Stimulated activated CD8-positive, alpha-beta memory T cell treated with anti-CD3 and anti-CD28 coated beads, Interleukin-15, amount 100 ng/mL, for 24 hours (primary cell): ENCODE measurements at places on chromosomes 7 and 10.
A peak's percentile ranks its signal among the peaks of the same experiment; 100 is the strongest.

DNA sequence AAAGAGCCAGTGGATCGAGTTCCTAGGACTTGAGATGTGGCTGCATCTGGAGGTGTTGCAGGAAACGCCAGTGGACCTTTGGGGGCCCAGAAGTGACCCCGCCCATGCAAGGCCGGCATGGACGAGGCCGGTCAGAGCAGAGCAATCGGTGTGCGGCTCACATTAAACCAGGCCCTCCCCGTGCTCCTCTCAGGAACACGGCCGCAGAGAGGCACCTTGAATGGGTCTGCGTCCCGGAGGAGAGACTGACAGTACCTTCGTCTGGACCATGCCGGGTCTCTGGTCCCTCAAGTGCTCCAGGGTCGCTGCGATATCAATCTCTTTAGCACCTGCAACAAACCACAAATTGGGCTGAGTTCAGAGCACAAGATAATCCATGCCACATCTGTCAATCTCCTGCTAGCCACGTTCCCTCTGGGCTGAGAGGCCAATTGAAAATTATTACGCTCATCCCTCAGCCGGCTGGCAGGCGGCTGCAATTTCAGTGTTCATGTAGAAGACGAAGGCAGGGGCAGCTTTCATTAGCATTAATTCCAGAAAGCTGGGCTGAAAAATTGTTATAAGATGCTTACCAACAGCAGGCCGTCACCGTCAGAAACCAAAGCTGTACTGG, 212.0 kb downstream of the DNAJB6 start:
- no peak for DNase-seq

DNA sequence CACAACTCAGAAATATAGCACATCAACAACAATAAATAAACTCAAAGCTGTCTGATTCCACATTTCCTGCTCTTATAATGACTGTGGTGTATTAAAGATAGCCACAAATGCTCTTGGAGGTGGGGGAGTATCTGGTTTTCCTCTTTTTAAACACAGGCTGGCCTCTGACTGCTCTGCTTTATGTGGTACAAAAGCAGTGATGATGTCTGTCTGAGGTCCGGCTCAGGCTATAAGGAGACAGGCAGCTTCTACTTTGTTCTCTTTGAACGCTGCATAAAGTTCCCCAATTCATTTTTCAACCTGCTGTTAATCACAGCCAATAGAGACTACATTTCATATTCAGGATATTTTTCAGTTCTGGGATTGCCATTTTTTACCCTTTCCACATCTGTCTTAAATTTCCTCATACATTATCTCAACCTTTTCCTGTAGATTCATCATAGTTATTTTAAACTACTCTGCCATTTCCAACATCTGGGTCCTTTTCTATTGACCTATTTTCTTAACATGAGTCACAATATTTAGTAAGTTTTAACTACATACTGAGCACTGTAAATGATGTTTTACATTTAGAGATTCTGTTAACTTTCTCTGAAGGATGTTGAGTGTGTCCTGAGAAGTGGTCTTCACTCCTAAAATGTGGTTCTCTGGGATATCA, 64.9 kb downstream of the CRPPA start:
- DNase-seq = no peak

- peak; percentile 46 for DNase-seq
Measured at GRCh38 chr10:31133792-31134310, 102.2 kb upstream of the ZNF438 start.

DNA sequence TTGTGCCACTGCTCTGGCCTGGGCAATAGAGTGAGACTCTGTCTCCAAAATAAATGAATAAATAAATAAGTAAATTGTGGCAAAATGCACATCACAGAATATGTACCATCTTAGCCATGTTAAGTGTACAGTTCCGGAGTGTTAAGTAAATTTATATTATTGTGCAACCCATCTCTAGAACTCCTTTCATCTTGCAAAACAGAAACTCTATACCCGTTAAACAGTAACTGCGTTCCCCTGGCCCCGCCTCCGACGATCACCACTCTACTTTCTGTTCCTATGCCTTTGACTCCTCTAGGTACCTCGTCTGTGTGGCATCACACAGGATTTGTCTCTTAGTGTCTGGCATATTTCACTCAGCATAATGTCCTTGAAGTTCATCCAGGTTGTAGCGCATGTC, 356.4 kb upstream of the FOXK1 start:
- DNase-seq = no peak

DNA sequence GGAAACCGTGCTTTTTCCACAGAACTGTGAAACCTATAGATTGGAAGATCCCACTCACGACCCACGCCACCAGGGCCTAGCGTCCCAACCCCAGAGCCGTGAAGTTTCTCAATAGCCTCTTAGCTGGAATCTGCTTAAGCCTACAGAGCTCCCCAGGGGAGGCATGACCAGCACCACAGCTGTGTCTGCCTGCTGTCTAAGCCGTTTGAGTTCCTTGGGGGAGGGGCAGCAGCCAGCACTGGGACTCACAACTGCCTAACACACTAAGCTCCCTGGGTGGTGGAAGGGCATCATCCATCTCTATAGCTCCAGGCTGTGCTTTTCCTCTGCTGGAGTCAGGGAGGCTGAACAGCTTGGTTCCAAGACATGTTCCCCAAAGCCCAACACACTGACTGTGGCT, 26.0 kb upstream of the TMEM140 start:
- no peak for DNase-seq

GRCh38 chr7:2190531-2190930, 42.2 kb downstream of the MAD1L1 start:
- DNase-seq = no peak

DNA sequence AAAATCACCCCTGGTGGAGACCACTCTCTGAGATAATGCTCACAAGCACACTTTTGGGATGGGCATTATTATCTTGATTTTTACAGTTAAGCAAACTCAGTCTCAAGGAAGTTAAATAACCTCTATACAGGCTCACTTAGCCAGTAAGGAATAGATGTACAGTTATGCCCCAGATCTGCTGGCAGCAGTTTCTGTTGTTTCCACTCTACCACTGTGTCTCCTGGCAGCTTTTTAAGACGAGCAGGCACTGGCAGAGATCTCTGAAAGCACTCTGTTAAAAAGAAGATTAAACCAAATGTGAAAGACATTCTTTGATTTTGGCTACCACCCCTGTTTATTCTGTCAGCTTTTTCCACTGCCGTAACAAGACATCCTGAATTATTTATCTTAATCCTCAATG, 73.2 kb downstream of the SRI start:
- no peak for DNase-seq

DNA sequence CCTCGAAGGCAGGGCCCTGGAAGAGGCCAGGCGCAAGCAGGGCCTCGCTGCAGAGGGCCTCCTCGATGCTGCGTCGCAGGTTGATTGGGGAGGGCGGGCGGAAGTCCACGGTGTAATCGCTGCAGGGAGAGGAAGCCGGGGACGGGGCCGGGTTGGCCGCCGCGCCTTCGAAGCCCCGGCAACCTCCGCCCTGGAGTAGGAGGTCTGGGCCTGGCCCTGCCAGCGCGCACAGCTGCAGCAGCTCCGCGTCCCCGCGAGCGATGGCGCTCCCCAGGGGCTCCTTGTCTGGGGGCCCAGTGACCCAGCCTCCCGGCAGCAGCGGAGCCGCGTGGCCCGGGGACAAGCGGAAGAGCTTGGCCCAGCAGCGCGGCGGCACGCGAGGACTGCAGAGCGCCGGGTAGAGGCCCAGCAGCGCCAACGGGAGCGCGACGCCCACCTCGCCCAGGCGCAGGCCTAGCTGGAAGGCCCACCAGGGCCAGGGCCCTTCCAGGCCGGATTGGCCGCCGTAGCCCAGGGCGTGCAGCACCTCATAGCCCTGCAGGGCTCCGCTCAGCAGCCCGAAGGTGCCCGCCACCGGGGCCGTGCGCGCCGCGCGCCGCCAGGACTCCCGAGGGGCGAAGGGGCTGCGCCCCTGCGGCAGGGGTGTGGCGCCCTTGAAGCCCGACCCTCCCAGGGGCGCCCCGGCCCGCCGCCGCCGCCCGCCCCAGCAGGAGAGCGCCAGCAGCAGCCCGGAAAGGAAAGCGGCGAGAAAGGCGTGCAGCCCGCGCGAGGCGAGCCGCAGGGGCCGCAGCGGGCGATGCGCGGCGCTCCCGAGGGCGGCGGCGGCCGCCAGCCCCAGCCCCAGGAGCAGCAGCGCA, 7.8 kb upstream of the RBM28 start:
- DNase-seq = no peak

- no peak for DNase-seq
Measured at GRCh38 chr10:35940141-35941041, 298.3 kb upstream of the FZD8 start.

- no peak for DNase-seq
Measured at GRCh38 chr10:88530093-88530492, 53.0 kb downstream of the RNLS start.
